ENCODE measurements at places on chromosomes 7 and 10.

GRCh38 chr7:110938165-110938564, 152.8 kb upstream of the LRRN3 start:
- DNase-seq = no peak

DNA sequence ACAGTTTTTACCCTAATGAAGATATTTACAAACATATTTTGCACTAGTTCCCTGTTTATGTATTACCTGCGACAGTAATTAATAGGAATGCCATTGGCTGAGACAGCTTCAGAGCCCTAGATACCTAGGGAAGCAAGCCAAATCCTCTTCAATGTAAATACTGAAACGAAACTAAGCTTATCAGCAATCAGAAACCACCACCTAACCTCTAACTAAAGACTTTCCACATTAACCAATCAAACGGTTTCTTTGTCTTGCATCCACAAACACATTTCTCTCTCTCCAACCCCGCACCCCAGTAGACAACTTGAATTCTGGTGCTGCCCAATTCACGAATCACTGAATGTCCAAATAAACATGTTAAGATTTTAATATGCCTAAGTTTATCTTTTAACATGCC, 474.4 kb upstream of the C7orf33 start:
- DNase-seq = no peak

DNA sequence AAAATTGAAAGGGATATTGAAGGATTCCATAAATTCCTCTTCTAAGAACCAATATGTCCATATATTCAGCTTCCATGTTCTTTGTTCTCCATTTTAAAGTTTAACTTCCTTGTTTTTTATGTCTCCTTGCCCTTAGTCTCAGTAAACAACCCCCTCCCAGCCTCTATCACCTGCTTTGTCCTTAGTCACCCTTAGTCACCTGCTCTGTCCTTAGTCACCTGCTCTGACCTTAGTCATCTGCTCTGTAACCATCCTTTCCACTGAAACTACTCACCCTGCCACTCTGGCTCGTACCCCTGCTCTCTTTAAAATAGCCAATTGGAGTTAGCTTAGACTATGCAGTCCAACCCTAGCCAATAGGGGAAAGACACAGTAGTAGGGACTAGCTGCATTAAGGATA, 136.2 kb upstream of the TMEM106B start:
- DNase-seq = no peak

DNA sequence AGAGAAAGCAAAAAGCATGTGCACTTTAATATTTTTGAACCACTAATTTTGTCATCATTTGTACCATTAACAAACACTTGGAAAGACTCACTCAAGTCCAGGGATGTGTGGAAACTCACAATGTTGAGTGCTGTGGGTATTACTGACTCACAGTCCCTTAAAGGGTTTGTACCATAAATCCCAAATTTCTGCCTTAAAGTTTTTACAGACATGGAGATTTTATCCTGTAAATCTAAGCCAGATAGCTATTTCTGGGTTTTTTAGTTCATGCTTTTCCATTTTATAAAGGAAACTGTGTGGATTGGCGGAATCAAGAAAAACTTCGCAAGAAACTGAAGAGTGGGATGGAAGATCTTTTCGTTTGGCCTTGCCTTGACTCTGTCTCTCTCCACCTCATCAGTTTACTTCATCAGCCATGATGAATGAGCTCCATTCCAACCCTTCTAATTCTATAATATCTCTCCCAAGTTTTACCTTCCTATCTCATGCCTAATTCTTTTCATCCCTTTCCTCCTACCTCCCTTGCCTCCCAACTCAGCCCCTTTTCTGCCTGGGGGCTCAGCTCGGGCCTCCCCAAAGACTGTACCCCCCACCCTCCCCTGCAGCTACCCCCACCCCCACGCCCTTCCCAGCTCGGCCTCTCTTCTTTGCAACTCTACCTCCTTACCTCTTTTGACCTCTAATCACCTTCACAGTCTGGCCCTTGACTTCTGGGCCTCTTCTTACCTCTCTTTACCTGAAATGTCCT, 218.5 kb upstream of the MKLN1 start:
- DNase-seq = no peak

GRCh38 chr10:129851941-129852640, 112.0 kb downstream of the EBF3 start:
- no peak for DNase-seq

Data from left renal pelvis (tissue), 4 donors.